Endodermal cell (in vitro differentiated cells): ENCODE measurements at places on chromosomes 11 and 22. TPM values are rescaled to one million over a fixed set of nuclear protein-coding genes. Genes with fewer than 3 reads are reported as not detected.

- H3K27me3 ChIP-seq: no peaks in the 10 kb centered on the region
- H3K4me1 ChIP-seq: no peaks in the 10 kb centered on the region
- H3K36me3 ChIP-seq: no peaks in the 10 kb centered on the region
- H3K4me3 ChIP-seq: no peak overlapping the region
These were observed 10.9 kb upstream of the TNNT3 start for GRCh38 chr11:1908618-1909017.

GRCh38 chr11:60118338-60118737 is 29.9 kb downstream of the MS4A2 start:
- no peak overlapping the region for H3K27ac ChIP-seq
- H3K4me1 ChIP-seq: peaks cover 13% of the 10 kb centered on the region
- H3K36me3 ChIP-seq: no peaks in the 10 kb centered on the region
- H3K4me3 ChIP-seq: no peak overlapping the region
- DNase-seq: no peak
- H3K27me3 ChIP-seq: no peaks in the 10 kb centered on the region

DNA sequence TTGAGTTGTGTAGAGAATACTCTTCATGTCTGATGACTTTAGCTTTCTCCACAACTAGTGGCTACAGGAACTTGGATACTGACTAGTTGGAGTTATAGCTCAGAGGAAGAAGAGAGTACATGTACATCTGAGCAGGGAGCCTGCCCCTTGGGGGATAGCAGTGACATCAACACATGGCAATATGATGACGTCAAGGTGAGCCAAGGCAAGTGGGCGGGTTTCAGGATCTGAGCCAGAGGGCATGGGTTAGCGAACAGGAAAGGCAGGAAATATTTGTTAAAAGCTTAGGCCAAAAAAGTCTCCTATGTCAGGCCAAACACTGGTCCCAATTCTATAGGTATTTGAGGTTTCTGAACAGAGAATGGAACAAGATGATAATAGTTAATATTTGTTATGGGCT is 42.0 kb upstream of the HORMAD2 start:
- H3K27me3 ChIP-seq: no peaks in the 10 kb centered on the region
- H3K4me3 ChIP-seq: no peak overlapping the region

DNA sequence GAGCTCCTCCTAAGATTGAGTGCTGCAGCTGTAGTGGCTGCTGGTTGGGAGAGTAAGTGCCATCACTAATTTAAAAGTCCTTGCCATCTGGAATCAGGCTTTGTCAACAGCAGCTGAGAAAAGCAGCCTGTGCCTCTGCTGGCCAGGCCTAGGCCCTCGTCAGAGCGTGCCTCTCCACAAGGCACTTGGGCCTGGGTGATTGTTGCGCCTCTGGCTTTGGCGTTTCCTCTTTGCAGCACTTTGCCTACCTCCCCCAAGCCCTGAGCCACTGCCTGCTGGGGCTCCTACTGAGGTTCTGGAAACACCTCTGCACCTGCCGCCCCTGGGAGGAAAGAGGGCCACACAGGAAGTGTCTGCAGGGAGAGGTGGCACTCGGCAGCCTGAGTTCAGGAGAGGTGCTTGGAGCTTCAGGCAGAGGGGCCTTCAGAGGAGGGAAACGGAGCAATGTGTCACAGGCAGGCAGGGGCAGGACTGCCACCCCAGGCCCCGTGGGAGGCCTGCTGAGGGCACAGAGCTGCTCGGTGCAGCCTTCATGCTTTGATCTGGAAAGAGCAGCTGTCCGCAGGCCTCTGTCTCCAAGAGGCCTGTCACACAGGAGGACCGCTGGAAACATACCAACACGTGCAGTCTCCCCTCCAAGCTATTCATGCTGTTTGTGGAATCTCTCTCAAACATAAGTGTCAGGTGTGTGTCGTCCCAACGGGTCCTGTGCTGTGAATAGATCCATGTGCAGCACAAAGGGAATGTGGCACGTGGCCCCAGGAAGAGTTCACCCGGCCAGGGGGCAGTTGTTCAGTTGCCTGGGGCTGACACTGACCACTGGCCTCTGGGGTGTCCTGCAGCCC is 61.5 kb upstream of the EMID1 start:
- H3K27ac ChIP-seq: no peak overlapping the region
- H3K4me1 ChIP-seq: peaks cover 2% of the 10 kb centered on the region
- H3K27me3 ChIP-seq: no peaks in the 10 kb centered on the region
- no peak for DNase-seq
- H3K4me3 ChIP-seq: no peak overlapping the region

The ASCL2 gene
- 0.16 TPM in 1 of 2 replicates, not detected in the other for total RNA-seq

DNA sequence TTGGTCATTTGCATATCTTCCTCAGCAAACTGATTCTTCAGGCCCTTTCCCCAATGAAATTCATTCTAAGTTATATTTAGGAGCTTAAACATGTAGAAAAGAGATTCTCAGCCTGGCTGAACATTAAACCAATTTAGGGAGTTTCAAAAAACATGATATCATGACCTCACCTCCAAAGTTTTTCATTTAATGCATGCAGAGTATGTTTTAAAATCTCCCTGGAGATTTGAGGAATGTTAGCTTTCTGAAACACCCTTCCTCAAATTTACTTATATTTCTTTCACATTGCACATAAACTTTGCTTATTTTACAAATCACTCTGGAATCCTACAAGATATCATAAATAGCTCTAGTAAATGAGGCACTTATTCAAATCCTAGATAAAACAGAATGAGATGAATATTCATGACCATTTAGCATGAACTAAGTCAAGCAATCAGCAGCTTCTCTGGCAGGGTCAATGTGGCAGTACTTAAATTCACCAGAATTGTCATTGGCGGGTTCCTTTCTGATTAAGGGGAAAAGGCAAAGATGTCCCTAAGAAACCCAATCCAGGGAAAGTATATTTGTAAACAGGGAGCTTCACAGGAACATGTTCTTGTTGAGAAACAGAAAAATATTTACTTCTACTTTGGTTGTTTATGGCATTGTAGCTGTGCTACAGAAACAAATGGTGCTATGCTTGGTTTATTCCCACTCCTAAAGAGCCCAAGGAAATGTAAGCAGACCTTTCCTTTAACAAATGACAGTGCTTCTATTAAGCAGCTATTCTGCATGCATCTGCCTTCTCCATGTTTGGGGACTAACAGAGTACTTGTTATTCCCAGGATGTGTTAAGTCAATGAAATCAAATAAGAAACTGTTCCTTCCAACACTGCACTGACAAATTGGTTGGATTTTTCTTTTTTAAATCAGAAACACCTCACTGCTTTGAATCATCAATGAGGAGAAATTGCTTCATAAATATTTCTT is 162.3 kb downstream of the C11orf87 start:
- no peak overlapping the region for H3K4me3 ChIP-seq
- no peaks in the 10 kb centered on the region for H3K36me3 ChIP-seq
- no peak for DNase-seq
- no peak overlapping the region for H3K27ac ChIP-seq

The CHRM1 gene
- not detected in 3 replicates for total RNA-seq

GRCh38 chr11:73439002-73439843 is 63.0 kb downstream of the RELT start:
- no peak overlapping the region for H3K27ac ChIP-seq
- H3K4me3 ChIP-seq: no peak overlapping the region
- no peak for DNase-seq

The FGF3 gene
- not detected in 2 replicates for total RNA-seq

The GPHA2 gene
- total RNA-seq: not detected in 3 replicates

DNA sequence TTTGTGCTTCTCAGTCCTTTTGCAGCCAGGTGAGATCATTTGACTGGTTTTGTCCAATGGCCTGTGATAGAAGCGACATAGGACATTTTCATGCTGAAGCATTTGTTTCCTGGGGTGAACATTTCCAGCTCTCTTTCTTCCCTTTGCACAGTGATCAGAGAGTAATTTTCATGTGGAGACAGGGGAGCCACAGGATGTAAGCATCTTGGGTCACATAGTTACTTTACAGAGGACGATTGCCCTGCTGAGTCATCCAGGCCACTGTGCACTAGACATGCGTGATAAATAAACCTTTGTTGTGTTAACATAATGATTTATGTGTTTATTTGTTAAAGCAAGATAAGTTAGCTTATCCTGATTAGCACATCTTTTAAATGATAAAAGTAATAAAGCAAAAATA is 263.5 kb upstream of the CCDC179 start:
- H3K4me3 ChIP-seq: no peak overlapping the region
- H3K4me1 ChIP-seq: no peaks in the 10 kb centered on the region

DNA sequence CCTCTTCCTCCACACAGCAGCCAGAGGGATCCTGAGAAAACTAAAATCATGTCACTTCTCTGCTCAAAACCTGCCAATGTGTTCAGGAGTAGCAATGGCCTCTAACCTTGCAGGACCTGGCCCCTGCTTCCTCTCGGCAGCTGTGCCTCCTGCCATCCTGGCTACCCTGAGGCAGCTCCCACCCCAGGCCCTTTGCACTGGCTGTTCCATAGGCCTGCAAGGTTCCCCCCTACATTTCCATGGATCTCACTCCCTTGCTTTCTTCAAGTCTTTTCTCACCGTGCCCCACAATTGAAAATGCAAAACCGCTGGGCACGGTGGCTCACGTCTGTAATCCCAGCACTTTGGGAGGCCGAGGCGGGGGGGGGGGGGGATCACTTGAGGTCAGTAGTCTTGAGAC is 2.1 kb upstream of the STIP1 start:
- no peak for DNase-seq
- peaks cover 9% of the 10 kb centered on the region for H3K36me3 ChIP-seq
- no peaks in the 10 kb centered on the region for H3K27me3 ChIP-seq
- H3K4me1 ChIP-seq: peaks cover 6% of the 10 kb centered on the region
- peak overlapping the region; percentile 92 for H3K4me3 ChIP-seq
- no peak overlapping the region for H3K27ac ChIP-seq

The SAA1 gene
- 1.1 to 1.6 TPM in 2 of 3 replicates, not detected in the other for total RNA-seq

DNA sequence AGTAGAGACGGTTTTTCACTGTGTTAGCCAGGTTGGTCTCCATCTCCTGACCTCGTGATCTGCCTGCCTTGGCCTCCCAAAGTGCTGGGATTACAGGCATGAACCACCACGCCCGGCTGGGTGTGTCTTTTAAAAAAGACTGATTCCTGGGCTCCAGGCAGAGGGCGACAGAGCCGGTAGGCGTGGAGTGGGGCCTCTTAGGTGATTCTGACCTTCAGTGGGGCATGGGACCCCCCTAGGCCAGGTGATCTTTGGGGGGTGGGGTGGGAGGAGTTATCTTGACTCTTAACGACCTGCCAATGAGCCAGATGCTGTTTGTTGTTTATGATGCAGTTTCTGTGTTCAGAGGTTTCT is 12.9 kb upstream of the SORL1-AS1 start:
- peaks cover 6% of the 10 kb centered on the region for H3K36me3 ChIP-seq
- H3K27me3 ChIP-seq: no peaks in the 10 kb centered on the region
- H3K4me3 ChIP-seq: no peak overlapping the region

- no peak overlapping the region for H3K4me3 ChIP-seq
- H3K36me3 ChIP-seq: peaks cover 75% of the 10 kb centered on the region
- no peaks in the 10 kb centered on the region for H3K4me1 ChIP-seq
- H3K27ac ChIP-seq: no peak overlapping the region
- no peak for DNase-seq
These were observed 11.5 kb upstream of the GRK2 start for GRCh38 chr11:67254798-67255197.

DNA sequence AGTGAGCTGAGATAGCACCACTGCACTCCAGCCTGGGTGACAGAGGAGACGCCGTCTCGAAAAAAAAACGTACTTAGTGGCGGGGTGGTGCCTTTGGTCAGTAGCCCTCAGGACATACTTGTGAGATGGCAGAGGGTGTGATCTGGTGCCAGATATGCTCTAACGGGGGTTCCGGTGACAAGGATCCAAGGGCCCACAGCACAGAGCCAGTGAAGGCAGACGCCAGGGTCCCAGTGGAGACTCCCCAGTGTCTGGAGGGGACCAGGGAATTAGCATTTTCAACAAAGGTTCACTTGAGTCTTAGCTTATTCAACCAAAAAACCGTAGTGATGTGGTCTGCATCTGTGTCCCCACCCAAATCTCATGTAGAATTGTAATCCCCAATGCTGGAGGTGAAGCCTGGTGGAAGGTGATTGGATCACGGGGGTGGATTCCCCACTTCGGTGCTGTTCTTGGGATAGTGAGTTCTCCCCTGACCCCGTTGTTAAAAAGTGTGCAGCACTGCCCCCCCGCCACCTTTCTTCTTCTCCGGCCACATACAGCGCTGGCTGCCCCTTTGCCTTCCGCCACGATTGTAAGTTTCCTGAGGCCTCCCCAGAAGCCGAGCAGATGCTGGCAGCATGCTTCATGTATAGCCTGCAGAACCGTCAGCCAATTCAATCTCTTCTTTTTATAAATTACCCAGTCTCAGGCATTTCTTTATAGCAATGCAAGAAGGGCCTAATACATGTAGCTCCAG is 26.6 kb upstream of the OSBPL5 start:
- H3K36me3 ChIP-seq: no peaks in the 10 kb centered on the region
- H3K4me3 ChIP-seq: no peak overlapping the region
- DNase-seq: no peak
- no peaks in the 10 kb centered on the region for H3K4me1 ChIP-seq
- no peak overlapping the region for H3K27ac ChIP-seq

The DERL3 gene
- total RNA-seq: 5.8 and 6.3 TPM in 2 replicates

The C11orf52 gene
- 0.94 to 3.3 TPM (median 2.6 TPM) in 3 replicates for total RNA-seq

- H3K27ac ChIP-seq: no peak overlapping the region
- H3K4me3 ChIP-seq: no peak overlapping the region
- peaks cover 23% of the 10 kb centered on the region for H3K4me1 ChIP-seq
- H3K27me3 ChIP-seq: no peaks in the 10 kb centered on the region
- no peaks in the 10 kb centered on the region for H3K36me3 ChIP-seq
- DNase-seq: no peak
These were observed 4.7 kb upstream of the TCF20 start for GRCh38 chr22:42275176-42275575.

The SEC14L6 gene
- total RNA-seq: 1.0 to 2.1 TPM (median 2.0 TPM) in 3 replicates

DNA sequence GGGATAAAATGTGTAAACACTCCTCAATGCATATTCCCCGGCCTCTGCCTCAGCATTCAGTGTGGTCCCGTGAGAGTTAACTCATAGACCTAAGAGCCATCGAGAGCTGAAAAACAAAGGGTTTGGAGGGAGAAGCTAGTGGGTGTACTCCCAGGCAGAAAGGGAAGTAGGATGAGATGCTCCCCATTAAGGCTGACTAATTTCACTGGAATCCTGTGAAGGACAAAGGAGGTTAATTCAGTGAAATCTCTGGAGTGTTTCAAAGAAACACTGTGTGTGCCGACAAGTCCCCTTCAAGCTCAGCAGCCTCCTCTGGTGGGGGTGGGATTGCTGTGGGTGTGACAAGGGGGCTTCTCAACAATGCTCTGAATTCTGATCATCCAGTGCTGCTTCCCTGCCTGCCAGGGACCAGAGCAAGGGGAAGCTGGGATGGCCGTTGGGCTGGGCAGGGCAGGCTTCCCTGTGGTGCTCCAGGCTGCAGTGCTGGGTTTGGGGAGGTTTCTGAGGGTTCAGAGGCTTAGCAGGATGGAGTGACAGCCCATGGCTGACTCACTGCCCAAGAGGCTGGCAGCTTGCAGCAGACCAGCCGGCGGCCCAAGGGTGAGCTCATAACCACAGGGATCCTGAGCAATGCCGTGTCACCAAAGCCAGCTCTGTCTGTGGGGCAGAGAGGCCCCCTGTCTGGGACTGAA is 61.4 kb upstream of the BMAL1 start:
- peak overlapping the region; percentile 29 for H3K27ac ChIP-seq
- peak; percentile 86 for DNase-seq
- H3K4me3 ChIP-seq: no peak overlapping the region
- peaks cover 4% of the 10 kb centered on the region for H3K27me3 ChIP-seq
- peaks cover 6% of the 10 kb centered on the region for H3K4me1 ChIP-seq
